PC-9 (cell line): ENCODE measurements at places on chromosomes 16 and 17. TPM values are rescaled to one million over a fixed set of nuclear protein-coding genes. Genes with fewer than 3 reads are reported as not detected.
A peak's percentile ranks its signal among the peaks of the same experiment; 100 is the strongest.

GRCh38 chr16:71700831-71701230 is 23.7 kb downstream of the PHLPP2 start:
- no peaks in the 10 kb centered on the region for H3K27me3 ChIP-seq
- H3K4me1 ChIP-seq: no peaks in the 10 kb centered on the region
- H3K36me3 ChIP-seq: 0 out of 2 replicates have a peak, but pooled peaks cover 4% of the 10 kb centered on the region
- DNase-seq: no peak

Gene CIBAR2
- not detected in 2 replicates for total RNA-seq

DNA sequence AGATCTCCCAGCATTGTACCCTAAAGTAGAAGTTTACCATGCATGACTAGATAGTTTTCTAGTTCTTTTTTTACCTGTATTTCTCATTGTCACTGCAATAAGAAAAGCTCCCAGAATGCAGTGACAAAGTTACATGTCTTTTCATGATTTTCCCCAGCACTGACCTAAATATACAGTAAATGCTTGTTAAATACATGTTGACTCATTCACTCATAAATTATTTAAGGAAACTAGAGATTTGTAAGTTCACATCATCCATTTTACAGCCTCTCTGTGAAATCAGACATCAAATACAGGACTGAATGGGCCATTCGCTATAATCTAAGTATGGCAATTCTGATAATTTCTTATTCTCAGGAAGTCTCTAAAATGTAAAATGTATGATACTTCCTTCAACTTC is 258.9 kb upstream of the AXIN2 start:
- H3K36me3 ChIP-seq: no peaks in the 10 kb centered on the region
- H3K27me3 ChIP-seq: no peaks in the 10 kb centered on the region
- DNase-seq: no peak
- no peak overlapping the region for H3K27ac ChIP-seq
- no peak overlapping the region for H3K4me3 ChIP-seq

DNA sequence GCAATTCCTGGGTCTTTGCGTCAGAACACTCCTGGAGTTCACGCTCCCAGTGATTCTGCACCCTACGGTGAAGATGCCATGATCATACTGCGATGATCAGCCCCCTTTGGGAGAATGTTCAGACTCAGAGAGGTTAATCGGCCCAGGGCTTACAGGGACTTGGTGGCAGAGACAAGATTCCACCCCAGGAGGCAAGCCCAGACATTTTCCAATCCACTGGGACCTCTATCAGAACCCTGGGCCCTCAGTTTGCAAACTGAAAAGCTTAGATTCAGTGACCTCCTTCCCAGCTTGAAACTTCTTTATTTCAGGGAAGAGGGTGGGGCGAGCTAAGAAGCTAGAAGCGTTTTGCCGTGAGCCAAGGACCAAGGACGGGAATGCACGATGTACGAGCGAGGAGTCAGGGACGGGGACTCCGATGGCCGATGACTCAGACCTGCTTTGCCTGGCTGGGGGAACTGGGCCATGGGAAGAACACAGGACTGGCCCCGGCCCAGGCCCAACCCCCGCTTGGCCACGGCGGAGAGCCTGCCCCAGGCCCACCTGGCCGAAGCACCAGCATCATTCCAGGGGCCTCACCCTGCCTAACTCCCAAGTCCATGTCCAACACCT is 34.7 kb downstream of the SOCS3 start:
- peaks cover 22% of the 10 kb centered on the region for H3K4me1 ChIP-seq
- no peak overlapping the region for H3K4me3 ChIP-seq
- no peak overlapping the region for H3K27ac ChIP-seq
- H3K36me3 ChIP-seq: no peaks in the 10 kb centered on the region
- DNase-seq: no peak

DNA sequence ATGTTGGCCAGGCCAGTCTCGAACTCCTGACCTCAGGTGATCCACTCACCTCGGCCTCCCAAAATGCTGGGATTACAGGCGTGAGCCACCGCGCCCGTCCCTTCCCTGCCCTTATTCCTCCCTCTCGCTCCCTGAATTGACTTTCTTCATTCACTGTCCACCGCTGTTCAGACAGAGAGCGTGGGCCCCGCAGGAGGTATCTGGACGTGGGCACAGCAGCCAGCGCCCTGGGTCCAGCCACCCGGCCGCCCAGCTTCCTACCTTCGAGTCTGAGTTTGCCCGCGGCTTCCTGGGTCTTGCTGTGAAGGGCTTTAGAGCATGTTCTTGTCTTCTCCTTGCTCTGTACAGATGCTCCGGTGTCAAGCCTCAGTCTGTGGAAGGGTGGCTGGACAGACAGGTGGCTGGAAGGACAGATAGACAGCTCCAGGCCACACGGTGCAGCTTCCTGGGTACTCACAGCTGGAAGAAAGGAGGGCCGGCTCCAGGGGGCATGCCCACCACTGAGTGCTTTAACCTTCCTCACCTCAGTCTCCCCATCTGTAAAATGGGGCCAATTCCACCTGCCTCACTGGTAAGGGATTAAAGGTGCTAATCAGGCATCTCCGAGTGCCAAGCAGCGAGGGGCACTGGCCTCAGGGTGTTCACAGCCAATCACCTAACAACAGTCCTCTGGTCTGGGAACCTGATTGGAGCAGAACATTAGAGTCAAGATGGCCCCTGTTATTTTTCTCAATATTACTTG is 13.6 kb downstream of the RHBDF2 start:
- DNase-seq: no peak
- H3K27me3 ChIP-seq: no peaks in the 10 kb centered on the region
- H3K36me3 ChIP-seq: no peaks in the 10 kb centered on the region
- H3K27ac ChIP-seq: no peak overlapping the region
- H3K4me3 ChIP-seq: no peak overlapping the region

Gene RBFOX1
- not detected in 2 replicates for total RNA-seq

DNA sequence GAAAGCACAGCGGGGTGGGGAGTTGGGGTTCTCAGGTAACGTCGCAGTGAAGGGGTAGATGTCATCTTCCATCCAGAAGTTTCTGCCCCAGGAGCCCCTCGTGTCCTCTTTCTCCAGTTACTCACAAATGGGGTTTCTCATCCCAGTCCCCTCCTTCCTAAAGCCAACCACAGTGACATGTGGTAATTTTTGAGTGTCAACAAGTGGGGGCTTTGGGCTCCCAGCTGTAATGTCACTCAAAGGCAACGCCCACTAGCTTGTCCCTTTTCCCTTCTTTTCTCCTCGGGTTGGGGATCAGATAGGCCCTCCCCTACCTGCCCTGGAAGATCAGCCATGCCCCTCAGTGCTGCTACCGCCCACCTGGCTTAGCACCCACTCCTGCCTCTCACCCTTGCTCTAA is 14.4 kb downstream of the IRX5 start:
- H3K27me3 ChIP-seq: no peaks in the 10 kb centered on the region
- DNase-seq: no peak
- no peaks in the 10 kb centered on the region for H3K4me1 ChIP-seq
- H3K36me3 ChIP-seq: no peaks in the 10 kb centered on the region
- no peak overlapping the region for H3K4me3 ChIP-seq

- H3K27me3 ChIP-seq: peaks cover 72% of the 10 kb centered on the region
- no peak overlapping the region for H3K27ac ChIP-seq
- no peaks in the 10 kb centered on the region for H3K36me3 ChIP-seq
- H3K4me3 ChIP-seq: no peak overlapping the region
- no peaks in the 10 kb centered on the region for H3K4me1 ChIP-seq
- no peak for DNase-seq
Observed at GRCh38 chr16:23863511-23864422, 28.0 kb downstream of the PRKCB start.

DNA sequence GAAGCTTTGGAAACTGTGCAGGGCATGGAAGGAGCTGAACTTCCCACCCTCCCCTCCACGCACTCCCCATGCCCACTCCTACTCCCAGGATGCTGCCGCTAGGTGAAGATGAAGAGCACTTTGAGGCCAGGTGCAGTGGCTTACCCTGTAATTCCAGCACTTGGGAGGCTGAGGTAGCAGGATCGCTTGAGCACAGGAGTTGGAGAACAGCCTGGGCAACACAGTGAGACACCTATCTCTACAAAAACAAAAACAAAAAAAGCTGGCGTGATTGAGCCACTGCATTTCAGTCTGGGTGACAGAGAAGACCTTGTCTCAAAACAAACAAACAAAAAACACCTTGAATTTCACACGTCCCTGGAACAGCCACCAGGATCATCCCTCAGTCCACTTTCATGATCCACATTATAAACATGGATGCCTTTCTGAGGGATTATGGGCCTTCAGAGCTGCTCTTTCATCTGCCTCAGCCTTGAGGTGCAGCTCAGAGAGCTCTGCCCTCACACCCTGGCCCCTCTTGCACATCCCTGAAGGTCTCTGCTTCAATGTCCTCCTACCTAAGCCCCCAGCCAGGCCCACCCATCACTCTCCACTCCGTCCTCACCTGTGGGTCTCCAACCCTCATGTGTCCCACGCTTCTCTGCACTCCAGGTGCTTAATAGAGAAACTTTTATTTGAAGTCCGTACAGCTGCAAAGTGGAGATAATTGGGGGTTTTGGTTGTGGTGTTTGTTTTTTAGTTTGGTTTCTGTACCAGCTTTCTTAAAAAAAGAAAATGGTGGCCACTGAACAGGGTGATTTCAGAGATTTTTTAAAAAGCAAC is 25.8 kb downstream of the PHB1 start:
- DNase-seq: no peak
- no peaks in the 10 kb centered on the region for H3K27me3 ChIP-seq
- 0 out of 2 replicates have a peak overlapping the region, but pooled peaks have one; percentile 50 for H3K27ac ChIP-seq

DNA sequence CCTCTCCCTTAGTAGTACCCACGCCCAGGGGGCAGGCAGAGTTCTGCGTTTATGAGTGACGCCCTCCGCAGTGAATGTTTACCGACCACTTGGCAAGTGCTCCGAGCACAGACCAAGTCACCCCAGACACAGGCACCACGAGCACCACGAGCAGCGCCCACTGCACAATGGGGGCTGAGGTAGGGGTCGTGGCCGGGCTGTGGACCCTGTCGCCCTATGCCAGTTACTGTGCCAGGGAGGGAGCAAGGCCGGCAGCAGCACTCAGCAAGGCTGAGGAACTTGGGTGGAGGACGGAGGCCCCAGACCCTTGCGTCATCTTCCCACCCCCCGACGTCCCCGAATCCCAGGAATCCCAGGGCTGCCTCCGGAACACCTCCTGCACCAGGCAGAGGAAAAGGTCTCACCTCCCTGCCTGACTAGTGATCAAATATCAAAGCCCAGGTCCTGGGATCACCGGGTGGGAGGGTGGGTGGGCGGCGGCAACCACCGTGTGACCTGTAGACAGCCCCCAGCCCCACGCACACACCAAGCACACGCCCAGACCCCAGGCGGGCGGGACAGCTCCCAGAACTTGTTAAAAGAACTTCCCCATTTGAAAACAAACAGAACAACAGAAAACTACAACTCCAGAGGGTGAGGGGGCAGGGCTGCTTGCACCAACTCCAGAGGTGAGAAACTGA is 5.4 kb downstream of the VASN start:
- no peaks in the 10 kb centered on the region for H3K27me3 ChIP-seq
- H3K4me1 ChIP-seq: peaks cover 46% of the 10 kb centered on the region
- DNase-seq: no peak
- H3K36me3 ChIP-seq: no peaks in the 10 kb centered on the region
- no peak overlapping the region for H3K27ac ChIP-seq
- no peak overlapping the region for H3K4me3 ChIP-seq

DNA sequence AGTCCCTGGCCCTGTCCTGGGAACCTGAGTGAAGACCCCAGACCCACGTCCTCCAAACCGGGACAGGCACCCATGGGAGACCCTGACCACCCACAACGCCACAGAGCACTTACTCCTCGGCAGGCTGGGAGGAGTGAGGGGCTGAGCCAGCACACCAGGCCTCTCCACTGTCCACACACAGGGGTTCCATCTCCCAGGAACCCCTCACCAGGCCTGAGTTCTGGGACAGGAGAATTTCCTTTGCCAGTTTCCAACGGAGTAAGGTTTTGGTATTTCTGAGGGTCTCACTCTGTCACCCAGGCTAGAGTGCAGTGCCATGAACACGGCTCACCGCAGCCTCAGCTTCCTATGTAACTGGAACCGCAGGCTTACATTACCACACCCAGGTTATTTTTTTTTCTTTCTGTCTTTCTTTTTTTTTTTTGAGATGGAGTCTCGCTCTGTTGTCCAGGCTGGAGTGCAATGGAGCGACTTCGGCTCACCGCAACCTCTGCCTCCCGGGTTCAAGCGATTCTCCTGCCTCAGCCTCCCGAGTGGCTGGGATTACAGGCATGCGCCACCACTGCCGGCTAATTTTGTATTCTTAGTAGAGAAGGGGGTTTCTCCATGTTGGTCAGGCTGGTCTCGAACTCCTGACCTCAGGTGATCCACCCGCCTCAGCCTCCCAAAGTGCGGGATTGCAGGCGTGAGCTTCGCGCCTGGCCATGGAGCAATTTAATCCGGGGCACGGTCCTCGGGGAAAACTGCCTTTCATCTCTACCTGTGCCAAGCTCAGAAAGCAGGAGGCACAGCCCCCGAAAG is 1.6 kb downstream of the PGAP6 start:
- H3K36me3 ChIP-seq: no peaks in the 10 kb centered on the region
- H3K4me3 ChIP-seq: peak overlapping the region; percentile 67; the same call in 1 of the 2 replicates
- H3K27ac ChIP-seq: no peak overlapping the region
- no peaks in the 10 kb centered on the region for H3K4me1 ChIP-seq
- DNase-seq: no peak

- no peak for DNase-seq
- no peaks in the 10 kb centered on the region for H3K4me1 ChIP-seq
- no peaks in the 10 kb centered on the region for H3K36me3 ChIP-seq
- H3K4me3 ChIP-seq: no peak overlapping the region
- no peak overlapping the region for H3K27ac ChIP-seq
Observed at GRCh38 chr16:85202051-85202601, 89.9 kb upstream of the CIBAR2 start.

Gene NUPR1
- 17.3 and 21.3 TPM in 2 replicates for total RNA-seq

Gene CIAO3
- 44.2 and 45.8 TPM in 2 replicates for total RNA-seq

- DNase-seq: no peak
- no peaks in the 10 kb centered on the region for H3K27me3 ChIP-seq
- H3K36me3 ChIP-seq: no peaks in the 10 kb centered on the region
- peaks cover 33% of the 10 kb centered on the region for H3K4me1 ChIP-seq
Observed at GRCh38 chr17:81577278-81578000, 25.3 kb upstream of the FAAP100 start.

Gene ANKRD40CL
- not detected in 2 replicates for total RNA-seq

DNA sequence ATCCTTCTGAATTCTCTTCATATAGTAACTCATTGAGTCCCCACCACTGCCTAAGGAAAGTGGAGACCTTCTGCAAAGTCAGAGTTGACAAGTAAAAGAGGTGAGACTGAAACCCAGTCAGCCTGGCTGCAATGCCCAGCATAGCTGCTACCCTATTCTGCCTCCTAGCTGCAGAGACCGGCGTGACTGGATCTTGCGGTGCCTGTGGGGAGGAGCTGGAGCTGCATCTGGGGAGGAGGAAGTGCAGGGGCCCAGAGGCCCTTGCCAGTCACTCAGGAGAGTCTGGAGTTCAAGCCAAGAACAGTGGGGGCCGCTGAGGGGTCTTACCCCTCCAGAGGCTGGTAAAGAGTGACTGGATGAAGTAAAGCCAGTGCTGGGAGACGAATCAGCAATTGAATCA is 35.0 kb upstream of the ZNF423 start:
- no peaks in the 10 kb centered on the region for H3K36me3 ChIP-seq
- DNase-seq: no peak
- no peak overlapping the region for H3K27ac ChIP-seq
- no peak overlapping the region for H3K4me3 ChIP-seq
- H3K4me1 ChIP-seq: no peaks in the 10 kb centered on the region
